GDM1 (cell line): ENCODE measurements at places on chromosomes 5 and 9.

GRCh38 chr5:151313357-151313756 lies 9.8 kb upstream of the SLC36A3 start:
- DNase-seq, result no peak

DNA sequence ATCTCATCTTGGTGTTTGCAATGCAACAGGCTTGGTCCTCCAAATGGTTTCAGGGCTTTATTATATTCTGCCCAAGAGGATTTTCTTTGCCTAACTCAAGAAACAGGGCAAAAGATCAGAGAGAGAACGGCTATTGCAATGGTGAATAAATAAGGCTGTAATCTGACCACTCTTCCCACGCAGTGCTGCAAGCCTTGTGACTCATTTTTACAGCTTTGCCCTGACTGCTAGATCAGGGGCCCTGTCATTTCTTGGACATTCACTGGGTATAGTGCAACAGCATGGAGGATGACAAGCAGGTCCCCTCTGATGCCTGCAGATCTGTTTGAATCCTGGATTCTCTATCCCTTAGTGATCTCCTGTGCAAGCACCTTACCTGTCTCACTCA lies 459.1 kb downstream of the EBF1 start:
- no peak for DNase-seq

GRCh38 chr5:104345222-104346016 lies 782.8 kb upstream of the NUDT12 start:
- no peak for DNase-seq

DNA sequence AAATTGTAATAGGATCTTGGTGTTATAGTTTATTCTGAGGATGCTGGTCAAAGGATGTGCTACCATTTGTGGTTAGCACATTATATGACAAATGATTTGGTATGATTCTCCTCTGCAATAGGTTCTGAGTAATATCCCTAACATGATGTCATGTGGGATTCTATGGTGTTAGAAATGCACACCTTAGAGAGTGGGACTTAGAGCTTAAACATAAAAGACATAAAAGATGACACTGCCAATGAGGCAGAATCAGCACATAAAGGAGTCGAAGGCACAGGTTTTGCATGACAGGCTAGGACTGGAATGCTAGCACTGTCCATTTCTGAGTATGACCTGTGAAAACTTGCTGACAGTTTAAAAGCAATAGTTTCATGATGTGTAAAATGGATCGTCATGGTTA lies 100.4 kb downstream of the OSTF1 start:
- no peak for DNase-seq

DNA sequence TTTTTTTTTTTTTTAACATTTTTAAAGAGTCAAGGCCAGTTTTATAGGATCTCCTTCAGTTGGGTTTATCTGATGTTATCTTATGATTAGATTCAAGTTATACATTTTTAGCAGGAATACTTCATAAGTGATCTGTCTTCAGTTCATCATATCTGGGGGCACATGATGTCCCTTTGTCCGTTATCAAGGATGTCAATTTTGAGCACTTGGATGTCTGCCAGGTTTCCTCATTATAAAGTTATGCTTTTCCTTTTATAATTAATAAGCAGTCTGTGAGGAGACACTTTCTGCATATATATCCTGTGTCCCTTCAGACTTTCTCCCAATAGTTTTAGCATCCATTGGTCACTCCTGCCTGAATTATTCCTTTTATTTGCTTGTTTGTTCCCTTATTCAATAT lies 11.8 kb downstream of the HDHD3 start:
- DNase-seq, result no peak

DNA sequence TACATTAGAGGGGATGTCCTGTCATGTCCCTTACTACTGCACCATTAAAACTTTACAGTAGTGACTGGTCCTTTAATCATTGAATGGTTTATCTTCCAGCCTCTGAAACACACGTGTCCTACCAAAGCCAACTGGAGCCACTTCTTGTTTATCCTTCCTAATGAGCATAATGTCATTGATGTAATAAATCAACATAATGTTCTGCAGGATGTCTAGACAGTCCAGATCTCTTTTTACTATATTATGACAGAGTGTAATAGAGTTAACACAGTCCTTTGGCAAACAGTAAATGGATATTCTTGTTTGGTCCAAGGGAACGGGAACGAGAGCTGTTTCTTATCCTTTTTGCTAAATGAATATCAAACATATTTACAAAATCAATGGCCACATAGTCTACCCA lies 88.1 kb upstream of the PTPRD start:
- DNase-seq, result no peak

GRCh38 chr9:118455788-118456187 lies 751.6 kb downstream of the TLR4 start:
- no peak for DNase-seq
